ENCODE measurements at places on chromosomes 3 and 15. TPM values are rescaled to one million over a fixed set of nuclear protein-coding genes. Genes with fewer than 3 reads are reported as not detected.

GRCh38 chr15:80441041-80441440, 36.9 kb downstream of the ARNT2 start:
- no peak for DNase-seq

GRCh38 chr3:136396916-136397315, 146.8 kb downstream of the PCCB start:
- no peak for DNase-seq

DNA sequence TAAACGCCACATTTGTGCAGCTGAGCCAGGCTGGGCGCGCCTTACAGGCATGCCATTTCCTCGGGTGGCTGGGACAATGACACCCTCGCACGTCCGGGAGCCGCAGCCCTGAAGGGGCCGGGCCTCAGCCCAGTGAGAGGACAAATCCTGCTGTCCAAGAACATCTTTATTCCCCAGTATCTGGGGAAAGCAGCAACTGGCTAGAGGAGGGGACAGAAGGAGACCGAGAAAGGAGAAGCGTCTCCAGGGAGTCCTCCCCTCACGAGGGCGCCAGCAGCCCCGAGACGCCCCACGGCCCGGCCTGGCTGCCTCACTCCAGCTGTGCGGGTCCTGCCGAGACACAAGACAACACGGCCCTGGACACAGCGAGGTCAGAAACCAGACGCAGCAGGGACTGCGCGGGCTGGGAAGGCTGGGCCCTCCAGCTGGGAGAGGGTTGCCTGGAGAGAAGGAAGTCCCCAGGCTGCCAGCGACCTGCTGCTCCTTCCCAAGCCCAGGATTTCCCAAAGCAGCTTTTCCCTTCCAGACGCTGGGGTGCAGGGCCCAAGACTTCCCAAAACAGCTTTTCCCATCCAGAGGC, 130.2 kb downstream of the CHSY1 start:
- DNase-seq: no peak

DNA sequence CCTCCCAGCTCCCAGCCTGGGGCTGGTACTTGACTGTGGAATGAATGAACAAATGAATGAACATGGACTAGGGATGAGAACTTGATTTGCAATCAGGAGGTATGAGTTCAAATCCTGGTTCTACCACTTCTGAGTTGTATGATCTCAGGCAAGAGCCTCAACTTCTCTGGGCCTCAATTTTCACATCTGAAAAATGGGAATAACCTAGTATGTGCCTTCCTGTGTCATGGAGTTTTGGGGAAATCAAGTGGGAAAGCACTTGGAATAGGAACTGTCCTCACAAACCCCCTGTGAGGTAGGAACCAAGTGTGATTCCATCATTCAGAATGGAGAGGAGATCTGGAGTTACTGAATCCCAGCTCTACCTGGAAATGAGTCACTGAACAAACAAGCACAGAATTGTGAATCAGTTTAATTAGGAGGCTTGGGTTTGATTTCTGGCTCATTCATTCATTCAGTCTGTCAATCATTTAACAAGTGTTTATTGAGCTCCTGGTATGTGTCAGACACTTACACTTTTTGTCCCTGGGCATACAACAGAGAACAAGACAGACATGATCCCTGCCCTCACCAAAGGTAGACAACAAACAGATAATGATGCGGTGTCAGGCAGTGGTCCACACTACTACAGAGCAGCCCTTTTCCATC, 29.7 kb downstream of the DNASE1L3 start:
- DNase-seq: no peak

The KCTD6 gene
- 35.1 TPM for polyA plus RNA-seq

All from left renal pelvis (tissue), 4 donors.